Left colon (tissue), 2 donors: ENCODE measurements at places on chromosomes 4 and X.

DNA sequence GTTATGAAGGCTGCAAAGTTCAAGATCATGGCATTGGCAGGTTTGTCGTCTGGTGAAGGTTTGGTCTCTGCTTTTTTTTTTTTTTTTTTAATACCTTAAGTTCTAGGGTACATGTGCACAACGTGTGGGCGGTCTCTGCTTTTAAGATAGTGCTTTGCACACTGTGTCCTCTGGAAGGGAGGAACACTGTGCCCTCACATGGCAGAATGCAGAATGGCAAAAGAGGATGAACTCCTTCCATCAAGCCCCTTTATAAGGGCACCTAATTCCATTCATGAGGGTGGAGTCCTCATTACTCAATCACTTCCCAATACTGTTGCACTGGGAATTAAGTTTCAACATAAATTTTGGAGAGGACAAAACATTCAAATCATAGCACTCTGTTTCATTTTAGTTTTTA, 101.4 kb downstream of the GLRA2 start:
- DNase-seq: no peak

GRCh38 chr4:67894659-67895058, 10.9 kb upstream of the TMPRSS11D start:
- no peak for DNase-seq

GRCh38 chrX:5122181-5122678, 1106.4 kb downstream of the NLGN4X start:
- no peak for DNase-seq

GRCh38 chr4:7938609-7939376, 868 bp downstream of the AFAP1 start:
- DNase-seq: no peak

GRCh38 chrX:68934922-68935321, 106.1 kb downstream of the EFNB1 start:
- no peak for DNase-seq

- no peak for DNase-seq
Measured at GRCh38 chr4:148118633-148119032, 323.6 kb downstream of the NR3C2 start.

DNA sequence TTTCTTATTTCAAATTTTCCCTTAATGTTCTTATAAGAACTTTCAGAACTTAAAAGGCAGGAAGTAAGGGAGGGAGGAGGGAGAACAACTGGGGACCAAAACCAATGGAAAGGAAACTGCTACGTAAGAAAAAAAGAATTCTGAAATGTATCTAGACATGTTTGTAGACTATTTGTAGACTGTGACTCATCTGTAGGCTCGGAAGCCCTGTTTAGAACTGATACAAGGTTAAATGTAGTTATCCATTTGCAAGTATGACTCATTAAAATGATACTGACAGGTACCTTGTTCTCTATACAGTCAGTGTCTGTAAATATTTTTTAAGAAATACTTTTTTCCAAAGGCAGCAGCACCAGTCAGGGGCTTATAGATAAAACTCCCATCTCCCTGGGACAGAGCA, 202.0 kb downstream of the DHX15 start:
- DNase-seq: no peak

GRCh38 chr4:150994721-150995120, 20.4 kb downstream of the LRBA start:
- DNase-seq: no peak

GRCh38 chr4:27000122-27000521, 139.5 kb downstream of the STIM2 start:
- DNase-seq: no peak
